ENCODE measurements at places on chromosomes 12 and 14. TPM values are rescaled to one million over a fixed set of nuclear protein-coding genes. Genes with fewer than 3 reads are reported as not detected.

DNA sequence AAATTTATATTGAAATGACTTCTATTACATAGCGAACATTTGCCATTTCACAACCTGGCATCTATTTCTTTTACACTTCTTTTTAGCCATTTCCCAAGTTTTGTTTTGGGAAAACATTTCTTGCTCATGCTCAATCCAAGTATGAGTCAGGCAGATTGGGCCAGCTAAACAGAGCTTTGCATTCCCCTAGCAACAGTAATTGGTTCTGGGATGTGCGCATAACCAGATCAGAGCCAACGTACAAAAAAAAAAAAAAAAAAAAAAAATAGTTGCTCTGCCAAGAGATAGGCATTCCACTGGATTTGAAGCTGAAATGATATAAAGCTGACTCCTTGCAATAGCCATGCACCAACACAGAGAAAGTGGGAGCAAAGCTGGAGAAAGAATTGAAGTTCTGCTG lies 37.5 kb downstream of the PLCZ1 start:
- no peak for DNase-seq

- DNase-seq, result no peak
These were observed 408.5 kb downstream of the ZFP36L1 start for GRCh38 chr14:68384335-68384734.

DNA sequence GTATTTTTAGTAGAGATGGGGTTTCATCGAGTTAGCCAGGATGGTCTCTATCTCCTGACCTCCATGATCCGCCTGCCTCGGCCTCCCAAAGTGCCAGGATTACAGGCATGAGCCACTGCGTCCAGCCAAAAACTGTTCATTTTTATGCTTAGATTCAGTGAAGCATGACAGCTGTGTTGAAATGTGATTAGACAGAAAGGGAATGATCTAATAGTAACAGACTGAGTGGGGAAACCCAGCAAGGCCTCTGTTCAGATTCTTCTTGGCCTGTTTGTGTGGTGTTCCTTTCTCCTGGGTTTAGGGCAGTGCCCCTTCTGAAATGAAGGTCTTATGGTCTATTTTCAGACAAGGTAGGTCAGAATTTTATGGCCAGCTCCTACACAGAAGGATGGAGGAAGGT lies 11.8 kb upstream of the ABCD4 start:
- DNase-seq, result no peak

- no peak for DNase-seq
These were observed 12.3 kb downstream of the ABCD4 start for GRCh38 chr14:74290415-74290814.

- DNase-seq, result no peak
These were observed 85.7 kb upstream of the TBX3 start for GRCh38 chr12:114769634-114770033.

DNA sequence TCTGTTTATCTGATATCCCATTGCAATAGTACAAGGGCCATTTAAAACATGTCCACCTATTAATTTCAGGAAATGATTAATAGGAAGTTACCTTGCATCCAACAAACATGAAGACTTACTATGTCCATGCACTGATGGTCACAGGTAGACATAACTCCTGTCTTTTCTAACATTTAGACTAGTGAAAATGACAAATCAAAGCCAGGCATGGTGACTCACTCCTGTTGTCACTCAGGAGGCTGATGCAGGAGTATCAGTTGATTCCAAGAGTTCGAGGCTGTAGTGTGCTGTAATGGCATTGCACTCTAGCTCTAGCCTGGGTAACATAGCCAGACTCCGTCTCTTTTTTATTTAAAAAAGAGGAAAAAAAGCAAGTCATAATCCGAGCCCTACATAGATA lies 14.8 kb downstream of the HSP90B1 start:
- no peak for DNase-seq

DNA sequence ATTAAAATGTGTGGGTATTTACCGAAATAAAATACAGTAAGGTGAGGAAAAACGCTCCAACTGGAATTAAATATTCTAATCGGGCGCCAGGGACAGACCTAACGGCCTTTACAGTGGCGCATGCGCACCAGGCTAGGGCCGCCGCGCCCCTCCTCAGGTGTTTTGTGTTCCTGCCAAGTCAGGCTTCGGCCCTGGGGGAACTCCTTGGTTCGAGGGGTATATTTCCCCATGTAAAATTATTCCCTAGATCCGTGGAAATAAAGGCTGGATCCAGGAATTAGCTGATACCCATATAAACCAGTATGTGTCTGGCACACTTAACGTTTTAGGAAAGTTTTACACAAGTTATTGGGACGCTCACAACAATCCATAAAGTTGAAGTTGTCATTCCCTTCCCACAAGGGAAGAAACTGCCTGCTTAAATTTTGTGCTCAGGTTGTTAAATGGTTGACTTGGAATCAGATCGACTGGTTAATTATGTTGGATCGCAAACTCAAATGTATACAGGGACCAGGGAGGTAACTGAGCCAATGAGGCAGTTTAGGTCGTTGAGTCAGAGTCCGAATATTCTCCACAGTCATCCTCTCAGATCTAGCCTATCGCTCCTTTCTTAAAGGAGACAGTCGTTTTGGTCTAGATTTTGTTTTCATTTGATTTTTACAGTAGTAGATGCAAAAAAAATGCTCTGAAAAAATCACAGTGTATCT lies 621 bp upstream of the ANAPC7 start:
- DNase-seq, result no peak

GRCh38 chr14:34124585-34124984 lies 173.7 kb upstream of the EGLN3 start:
- DNase-seq, result no peak

GRCh38 chr12:97246368-97246767 lies 216.2 kb upstream of the RMST start:
- no peak for DNase-seq

- DNase-seq, result no peak
These were observed 19.2 kb downstream of the EPS8 start for GRCh38 chr12:15770021-15770420.

GRCh38 chr14:25103820-25104219 lies 53.9 kb upstream of the STXBP6 start:
- no peak for DNase-seq

DNA sequence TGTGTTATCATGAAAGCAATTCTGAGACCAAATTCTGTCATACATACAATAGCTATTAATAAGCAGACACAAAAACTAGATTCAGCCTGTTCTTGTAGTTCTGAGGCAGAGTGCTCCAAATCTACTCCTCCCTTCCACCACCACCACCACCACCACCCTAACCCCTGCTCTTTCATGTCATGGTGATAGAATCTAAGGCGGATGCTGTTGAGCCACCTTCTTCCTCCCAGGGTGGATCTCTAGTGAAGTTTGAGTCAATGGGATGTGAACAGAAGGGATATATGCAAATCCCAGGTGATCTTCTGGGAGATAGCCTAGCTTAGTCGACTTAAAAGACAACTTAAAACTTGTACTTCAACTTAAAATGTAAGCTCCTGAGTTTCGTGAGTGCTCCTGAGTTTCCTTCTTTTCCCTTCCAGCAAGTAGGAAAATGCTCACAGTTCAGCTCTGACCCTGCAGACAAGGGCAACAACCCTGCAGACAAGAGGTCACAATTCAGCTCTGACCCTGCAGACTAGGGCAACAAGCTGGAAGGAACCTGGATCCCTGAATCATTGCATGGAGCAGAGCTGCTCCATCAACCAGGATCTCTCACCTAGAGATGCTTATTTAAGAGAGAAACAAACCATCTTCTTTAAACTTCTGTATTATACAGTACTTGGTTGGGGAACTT lies 204.1 kb downstream of the TTC8 start:
- DNase-seq, result no peak

DNA sequence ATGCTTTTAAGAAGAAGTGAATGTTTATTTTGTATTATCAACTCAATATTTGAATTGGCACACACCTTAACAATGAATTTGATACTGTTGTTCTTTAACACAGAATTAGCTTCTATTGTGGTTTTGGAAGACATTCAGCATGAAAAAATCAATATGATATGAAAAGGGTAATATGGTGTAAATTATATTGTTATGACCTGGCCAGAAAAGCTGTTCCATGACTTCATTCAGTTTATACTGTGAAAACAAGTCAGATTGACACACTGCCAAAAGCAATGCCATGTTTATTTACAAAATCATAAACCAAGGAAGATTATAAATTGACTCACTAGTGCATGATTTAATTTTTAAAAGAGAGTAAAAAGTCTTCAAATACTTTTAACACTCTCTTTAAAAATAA lies 851.4 kb upstream of the SEL1L start:
- no peak for DNase-seq

- no peak for DNase-seq
These were observed 16.3 kb upstream of the CYP46A1 start for GRCh38 chr14:99667821-99668220.

DNA sequence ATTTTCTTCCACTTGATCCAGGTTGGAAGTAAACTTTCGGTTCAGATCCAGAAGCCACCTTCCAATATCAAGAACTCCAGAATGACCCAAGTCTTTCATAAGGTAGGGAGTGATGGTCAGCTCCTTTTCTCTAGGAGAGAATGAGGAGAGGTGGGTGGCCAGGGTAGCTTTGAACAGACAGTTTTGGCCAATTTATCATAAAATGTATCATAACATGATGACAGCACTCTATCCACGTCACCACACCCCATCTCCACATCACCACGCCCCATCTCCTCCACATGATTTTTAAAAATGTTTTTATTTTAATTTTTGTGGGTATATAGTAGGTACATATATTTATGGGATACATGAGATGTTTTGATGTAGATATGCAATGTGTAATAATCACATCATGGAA lies 26.9 kb downstream of the DYRK4 start:
- DNase-seq, result no peak

- no peak for DNase-seq
These were observed 26.3 kb downstream of the RBM19 start for GRCh38 chr12:113939867-113940266.

GRCh38 chr14:49945448-49946319 lies 52.8 kb downstream of the ARF6 start:
- no peak for DNase-seq

DNA sequence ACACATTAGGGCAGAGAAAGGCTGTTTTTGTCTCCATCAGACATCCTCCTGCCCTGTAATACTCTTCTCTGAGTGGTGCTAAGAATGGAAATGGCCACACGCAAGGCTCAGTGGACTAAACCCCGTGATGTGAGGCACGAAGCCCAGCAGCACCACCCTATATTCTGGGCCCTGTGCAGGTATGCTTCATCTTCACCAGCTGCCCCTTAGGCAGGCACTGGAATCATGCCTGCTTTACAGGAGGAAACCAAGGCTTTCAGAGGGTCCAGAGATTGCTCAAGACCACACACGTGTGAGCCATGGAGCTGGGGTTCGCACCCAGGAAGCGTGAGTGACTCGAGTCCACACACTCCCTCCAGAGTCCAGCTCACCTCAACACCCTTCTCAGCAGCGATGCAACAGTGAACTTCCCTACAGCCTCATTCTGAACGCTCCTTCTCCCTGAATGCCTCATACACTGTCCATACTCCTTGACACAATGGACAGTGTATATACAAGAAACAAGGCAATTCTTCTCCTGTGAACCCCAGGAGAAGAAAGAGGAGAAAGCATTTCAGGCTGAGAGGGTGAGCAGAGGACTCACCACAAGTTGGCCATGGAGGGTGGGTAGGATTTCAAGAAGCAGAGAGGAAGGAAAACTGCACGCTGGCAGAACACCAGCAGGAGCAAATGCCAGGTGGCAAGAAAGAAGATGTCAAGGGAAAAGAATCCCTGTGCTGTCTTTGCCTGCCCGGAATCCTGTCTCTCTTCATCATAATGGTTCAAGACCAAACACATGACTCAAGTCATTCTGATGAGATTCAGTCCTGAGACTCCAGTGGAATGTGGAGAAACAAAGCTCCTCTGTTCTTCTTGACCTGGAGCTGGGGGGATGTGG lies 39.1 kb downstream of the NT5DC3 start:
- DNase-seq, result no peak

DNA sequence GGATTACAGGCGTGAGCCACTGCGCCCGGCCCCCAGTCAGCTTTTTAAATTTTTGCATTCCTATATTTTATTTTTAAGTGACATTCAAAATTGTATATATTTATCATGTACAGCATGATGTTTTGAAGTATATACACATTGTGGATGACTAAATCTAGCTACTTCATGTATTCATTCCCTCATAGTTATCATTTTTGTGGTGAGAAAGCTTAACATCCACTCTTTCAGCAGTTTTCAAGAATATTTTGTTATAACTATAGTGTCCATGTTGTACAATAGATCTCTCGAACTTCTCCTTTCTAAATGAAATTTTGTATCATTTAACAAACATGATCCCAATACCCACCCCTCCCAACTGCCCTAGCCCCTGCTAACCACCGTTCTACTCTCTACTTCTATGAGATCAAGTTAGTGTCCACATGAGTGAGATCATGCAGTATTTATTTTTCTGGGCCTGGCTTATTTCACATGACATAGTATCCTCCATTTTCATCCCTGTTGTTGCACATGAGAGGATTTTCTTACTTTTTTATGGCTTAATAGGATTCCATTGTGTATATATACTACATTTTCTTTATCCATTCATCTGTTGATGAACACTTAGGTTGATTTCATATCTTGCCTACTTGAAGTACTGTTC lies 8.8 kb upstream of the HEBP1 start:
- DNase-seq, result no peak

DNA sequence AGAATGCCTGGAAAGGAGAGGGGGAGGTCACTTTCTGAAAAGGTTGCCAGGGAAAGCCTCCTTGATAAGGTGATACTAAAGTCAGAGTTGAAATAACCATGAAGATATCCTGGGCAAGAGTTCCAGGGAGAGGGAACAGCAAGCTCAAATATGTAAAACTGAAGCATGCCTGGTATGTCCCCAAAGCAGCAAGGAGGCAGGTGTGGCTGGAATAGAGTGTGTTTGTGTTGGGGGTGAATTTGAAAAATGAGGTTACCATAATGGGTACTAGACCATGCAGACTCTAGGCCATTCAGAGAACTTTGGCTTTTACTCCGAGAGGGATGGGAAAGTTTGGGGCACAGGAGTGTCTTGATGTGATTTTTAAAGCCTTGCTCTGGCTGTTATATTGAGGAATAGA lies 66.7 kb upstream of the PTCSC3 start:
- DNase-seq, result no peak

DNA sequence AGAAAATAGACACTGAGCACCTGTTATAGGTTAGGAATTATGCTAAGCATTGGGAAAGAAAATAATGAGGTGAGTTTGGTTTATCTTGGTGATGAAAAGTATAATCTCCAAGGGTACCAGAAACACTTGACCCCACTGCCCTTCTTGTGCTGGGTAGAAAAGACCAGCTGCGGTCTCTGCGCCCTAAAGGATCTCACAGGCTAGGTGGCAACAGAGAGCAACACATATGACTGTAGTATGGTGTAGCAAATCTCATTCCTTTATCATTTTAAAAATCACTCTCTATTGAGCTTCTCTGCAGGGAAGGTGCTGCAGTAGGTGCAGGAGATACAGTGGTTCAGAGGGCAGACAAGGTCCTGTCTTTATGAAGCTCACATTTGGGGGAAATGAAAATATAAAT lies 26.1 kb downstream of the NRXN3 start:
- DNase-seq, result no peak

- DNase-seq, result no peak
These were observed 175.8 kb upstream of the PRMT8 start for GRCh38 chr12:3315201-3315661.

CARMIL3 gene
- 1.5 TPM for polyA plus RNA-seq

ABCC9 gene
- 24.5 TPM for polyA plus RNA-seq

KLHL28 gene
- 13.0 TPM for polyA plus RNA-seq

AMDHD1 gene
- 1.9 TPM for polyA plus RNA-seq

SINHCAF gene
- polyA plus RNA-seq, result 279 TPM

ACTR10 gene
- 100 TPM for polyA plus RNA-seq

HHIPL1 gene
- 1.6 TPM for polyA plus RNA-seq

LBHD2 gene
- not detected for polyA plus RNA-seq

CCDC197 gene
- not detected for polyA plus RNA-seq
